ENCODE measurements at places on chromosomes 16 and 17.

GRCh38 chr17:63240106-63240505 lies 206.0 kb downstream of the CYB561 start:
- no peak for DNase-seq

DNA sequence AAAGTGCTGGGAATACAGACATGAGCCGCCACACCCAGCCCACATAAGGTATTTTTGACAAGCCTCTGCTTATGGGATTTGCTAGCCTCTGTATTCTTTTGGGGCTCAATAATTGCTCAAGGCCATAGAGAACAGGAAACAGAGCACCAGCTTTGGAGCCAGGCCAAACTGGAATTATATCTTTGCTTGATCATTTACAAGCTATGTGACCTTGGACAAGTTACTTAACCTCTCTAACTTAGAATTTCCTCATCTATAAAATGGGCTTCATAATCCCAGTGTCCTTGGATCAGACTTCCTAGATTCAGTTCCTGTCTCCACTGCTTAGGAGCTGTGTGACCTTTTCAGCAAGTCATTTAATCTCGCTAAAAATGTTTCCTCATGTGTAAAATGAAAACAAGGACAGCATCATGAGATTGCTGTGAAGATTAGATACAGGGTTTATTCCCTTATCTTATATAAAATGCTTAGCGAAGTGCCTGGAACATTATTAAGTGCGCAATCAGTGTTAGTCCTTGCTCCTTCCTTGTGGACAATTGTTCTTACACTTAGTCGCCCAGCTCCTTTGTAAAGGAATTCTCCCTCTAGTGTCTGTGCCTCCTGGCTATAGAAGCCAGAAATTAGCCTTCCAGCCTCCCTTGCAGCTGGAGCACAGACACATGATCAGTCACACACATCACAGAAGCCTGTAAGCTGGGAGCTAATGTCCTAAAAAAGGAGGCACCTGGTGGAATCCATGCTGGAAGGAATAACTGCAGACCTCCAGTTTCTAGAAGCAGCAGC lies 16.6 kb downstream of the KRT9 start:
- DNase-seq, result no peak

- no peak for DNase-seq
Measured at GRCh38 chr16:15487336-15488284, 53.2 kb downstream of the BMERB1 start.

DNA sequence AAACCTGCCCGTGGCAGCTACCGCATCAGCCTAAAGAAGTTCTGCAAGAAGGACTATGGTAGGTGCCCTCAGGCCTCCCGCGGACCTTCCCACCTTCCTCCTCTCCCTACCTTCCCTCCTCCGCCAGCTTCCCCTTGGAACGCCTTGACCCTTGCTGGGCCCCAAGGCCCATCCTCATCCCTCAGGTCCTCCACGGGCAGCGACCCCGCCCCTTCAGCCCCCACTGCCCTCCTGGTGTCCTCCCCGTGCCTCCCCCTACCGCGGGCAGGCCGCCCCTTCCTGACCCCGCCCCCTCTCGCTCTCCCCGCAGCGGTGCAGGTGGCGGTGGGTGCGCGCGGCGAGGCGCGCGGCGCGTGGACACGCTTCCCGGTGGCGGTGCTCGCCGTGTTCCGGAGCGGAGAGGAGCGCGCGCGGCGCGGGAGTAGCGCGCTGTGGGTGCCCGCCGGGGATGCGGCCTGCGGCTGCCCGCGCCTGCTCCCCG lies 1.4 kb upstream of the TBC1D24 start:
- DNase-seq, result no peak

DNA sequence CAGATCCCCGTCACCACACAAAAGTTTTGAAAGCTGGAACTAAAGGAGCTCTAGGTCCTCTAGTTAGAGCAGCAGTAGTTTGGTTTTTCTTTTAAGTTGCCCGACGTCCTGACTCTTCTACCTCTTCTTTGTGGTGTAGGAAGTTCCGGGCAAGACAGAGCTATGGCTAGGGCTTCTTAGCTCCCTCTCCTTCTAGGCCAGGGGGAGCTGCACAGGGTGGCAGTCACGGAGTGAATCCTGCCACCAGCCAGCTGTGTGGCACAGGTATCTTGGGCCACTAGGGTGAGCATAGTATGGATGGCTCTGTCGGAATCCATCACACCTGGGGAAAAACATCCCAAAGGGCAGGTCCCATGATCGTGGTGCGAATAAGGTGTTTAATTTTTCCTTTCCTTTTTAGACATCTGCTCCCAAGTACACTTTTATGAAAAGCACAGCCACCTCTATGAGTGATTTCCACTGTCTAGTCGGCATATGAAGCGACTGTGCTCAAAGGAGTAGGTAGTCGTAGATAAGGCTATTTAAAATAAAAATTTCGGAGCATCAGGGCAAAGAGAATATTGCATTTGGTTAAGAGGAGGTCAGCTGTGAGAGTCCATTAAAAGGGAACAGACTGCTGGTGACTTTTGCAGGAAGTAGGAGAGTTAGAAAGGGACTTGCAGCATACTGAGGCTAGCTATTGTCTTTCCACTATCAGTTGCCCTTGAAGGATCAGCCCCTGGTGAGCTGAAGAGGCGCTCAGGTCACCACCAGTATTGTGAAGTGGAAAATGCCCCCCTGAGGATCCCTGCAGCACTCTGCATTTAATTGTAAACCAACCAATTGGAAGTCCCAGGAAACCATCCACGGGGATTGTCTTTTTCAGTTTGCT lies 2.1 kb downstream of the PRKCA start:
- DNase-seq, result no peak

- no peak for DNase-seq
Measured at GRCh38 chr17:42673885-42674754, 2.7 kb downstream of the PLEKHH3 start.

GRCh38 chr17:79997011-79997660 lies 38.5 kb downstream of the TBC1D16 start:
- DNase-seq, result peak; percentile 45

GRCh38 chr17:44001461-44001920 lies 2.9 kb upstream of the NAGS start:
- DNase-seq, result no peak

GRCh38 chr17:82602986-82603710 lies 45.1 kb downstream of the WDR45B start:
- no peak for DNase-seq

- DNase-seq, result no peak
Measured at GRCh38 chr17:54347495-54347894, 524.8 kb downstream of the KIF2B start.

GRCh38 chr16:90032674-90033331 lies 13.5 kb upstream of the DBNDD1 start:
- DNase-seq, result no peak

GRCh38 chr17:15954222-15954621 lies 9.3 kb downstream of the ADORA2B start:
- no peak for DNase-seq

DNA sequence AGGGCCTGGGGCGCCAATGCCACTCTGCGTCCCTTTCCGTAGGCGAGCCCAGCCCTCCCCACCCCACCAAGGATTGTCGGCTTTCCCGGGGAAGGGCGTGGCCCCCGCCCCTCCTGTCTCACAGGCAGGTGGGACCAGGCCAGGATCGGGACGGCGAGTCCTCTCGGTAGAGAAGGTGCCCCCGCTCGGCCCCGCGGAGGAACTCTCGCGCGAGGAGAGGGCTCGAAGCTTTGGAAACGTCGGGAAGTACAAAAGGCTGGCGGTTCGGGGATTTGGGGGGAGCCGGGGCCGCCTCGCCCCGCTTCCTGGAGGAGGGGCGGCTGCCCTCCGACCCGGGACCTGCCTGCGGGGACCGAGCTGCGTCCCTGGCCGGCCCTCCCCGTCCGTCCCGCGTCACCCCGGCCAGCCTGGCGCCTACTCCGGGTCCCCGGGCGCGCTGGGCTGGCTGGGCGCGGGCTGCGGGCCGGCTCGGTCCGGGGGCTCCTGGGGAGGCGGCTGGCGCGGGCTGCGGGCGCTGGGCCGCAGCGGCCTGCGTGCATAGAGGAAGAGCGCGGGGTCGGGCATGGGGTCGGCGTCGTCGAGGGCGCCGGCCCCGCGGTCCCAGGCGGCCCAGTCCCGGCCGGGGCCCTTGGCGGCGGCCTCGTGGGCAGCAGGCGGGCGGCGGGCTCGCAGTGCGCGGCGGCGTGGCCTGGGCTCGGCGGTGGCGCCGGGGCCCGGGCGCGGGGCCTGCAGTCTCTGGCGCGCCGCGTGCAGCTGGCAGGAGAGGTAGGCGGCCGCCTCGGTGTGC lies 12.6 kb upstream of the CLUH start:
- DNase-seq, result no peak

DNA sequence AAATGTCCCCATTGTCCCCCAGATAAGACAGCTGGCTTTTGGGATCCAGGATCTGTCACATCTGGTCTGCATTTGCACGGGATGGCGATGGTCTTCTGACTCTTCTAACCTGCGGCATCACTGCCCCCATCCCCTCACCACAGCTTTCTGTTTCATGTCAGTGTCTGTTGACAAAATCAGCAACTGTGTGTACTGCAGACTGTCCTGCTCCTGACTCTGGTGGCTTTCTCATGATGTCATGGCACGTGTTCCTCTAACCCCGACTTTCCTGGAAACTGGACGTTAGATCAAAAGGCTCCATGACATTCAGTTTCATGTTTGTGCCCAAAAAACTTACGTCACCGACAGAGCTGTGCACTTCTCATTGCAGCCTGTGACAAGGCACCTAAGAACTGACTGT lies 30.1 kb upstream of the CPNE2 start:
- DNase-seq, result no peak

GRCh38 chr16:48501516-48502377 lies 108.2 kb downstream of the N4BP1 start:
- DNase-seq, result no peak

DNA sequence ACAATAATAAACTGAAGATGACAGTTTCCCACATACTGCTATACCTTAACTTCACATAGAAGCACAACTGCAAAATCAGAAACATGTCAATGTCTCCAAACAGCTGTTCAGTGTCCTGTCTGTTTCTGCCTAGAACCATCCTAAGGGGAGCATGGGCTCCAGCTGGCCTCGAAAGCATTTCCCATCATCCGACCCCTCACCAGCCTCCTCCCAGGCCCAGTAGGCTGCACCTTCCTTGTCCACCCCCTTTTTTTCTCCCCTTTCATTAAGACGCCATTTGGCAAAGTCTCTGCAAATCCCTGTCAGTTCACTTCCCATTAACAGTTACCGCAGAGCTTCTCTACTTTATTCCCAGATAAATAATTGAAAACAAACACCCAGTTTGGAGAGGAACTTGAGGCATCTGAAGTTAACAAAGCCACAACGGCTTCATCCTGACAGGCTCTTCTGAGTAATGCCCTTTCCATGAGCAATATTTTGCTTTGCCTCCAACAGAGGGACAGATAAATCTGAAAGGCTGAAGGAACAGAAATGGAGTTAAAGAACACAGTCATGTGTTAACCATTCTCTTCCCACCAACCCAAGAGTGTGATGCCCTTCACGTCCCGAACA lies 65.3 kb downstream of the SLC39A11 start:
- DNase-seq, result no peak

- DNase-seq, result no peak
Measured at GRCh38 chr17:652314-652713, 62.3 kb downstream of the VPS53 start.

DNA sequence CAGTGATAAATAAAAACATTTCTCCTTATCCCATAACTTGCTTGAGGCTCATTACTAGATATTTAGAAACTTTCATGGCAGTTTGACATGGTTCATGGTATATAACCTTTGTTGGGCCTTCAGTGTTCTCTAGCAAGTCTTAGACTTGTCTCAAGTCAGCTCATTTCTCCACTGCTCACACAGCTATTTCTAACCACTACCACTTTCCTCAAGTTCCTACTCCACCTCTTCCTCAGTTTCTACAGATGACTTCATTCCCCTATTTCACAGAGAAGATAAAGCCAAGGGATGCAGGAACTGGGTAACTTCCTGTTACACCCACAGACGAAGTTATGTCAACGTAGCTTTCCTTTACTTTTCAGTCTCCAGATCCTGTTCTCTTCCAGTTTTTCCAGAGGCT lies 23.2 kb downstream of the NLK start:
- no peak for DNase-seq

DNA sequence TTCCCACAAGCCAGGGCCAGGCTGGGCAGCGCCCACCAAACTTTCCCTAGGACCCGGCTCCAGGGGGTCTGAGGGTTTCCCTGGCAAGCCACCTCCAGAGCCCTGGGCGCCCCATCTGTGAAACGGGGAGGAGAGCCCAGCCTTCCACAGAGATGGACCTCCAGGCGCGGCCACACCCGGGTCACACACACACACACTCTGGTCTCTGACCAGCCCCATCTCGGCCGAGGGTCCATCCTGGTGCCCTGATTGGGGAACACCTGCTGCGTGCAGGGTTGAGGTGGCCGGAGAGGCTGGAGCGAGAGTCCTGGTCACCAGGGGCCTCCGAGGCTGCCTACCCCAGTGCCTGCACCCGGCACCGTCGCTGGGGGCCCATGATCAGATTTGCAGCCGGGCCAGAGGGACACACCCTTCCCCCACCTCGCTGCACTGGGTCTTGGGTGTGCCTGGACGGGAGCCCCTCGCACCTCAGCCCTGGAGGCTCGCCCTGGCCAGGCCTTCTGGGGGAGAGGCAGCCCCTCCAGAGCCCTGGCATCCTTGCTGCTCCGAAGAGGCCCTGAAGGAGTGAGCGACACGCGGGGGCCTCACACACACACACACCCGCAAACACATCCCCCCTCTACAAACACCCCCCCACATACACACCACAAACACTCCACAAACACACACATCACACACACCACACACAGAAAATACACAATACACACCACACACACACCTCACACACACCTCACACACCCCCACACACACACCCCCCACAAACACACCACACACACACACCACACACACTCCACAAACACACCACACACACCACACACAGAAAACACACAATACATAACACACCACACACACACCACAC lies 29.7 kb downstream of the SLC25A10 start:
- no peak for DNase-seq

DNA sequence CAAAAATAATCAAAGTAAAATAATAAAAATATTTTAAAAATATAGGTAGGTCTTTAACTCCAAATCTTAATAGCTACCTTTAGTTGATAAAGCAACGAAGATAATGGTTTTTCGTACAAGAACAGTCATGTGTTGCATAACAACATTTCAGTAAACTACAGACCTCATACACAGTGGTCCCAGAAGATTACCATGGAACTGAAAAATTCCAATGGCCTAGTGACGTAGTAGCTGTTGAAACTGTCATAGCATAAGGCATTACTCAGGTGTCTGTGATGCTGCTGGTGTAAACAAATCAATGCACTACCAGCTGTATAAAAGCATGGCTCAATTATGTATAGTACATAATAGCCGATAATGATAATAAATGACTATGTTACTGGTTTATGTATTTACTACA lies 43.9 kb downstream of the CREBBP start:
- DNase-seq, result no peak

GRCh38 chr17:17503566-17504130 lies 7.5 kb upstream of the RASD1 start:
- no peak for DNase-seq

GRCh38 chr17:34683390-34683789 lies 104.0 kb downstream of the TMEM132E start:
- DNase-seq, result no peak
